Activated CD8-positive, alpha-beta memory T cell treated with anti-CD3 and anti-CD28 coated beads for 1 hour (primary cell): ENCODE measurements at places on chromosomes 2 and 18.

DNA sequence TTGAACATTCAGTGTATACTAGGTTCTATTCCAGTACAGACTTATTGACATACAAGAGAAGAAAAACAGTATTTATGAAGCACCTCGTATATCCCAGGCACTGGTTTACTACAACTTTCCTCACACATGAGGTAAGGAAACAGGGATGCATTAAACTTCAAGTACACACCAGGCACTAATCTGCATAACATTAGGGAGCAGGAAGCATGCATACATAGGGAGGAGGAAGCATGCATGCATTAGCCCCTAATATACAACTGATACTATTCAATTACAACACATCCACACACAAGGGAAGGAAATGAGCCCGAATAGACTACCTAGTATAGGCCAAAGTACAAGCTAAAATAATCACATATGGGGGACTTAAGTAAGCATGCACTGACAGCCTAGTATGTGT is 525.3 kb downstream of the SUCLG1 start:
- no peak for DNase-seq

DNA sequence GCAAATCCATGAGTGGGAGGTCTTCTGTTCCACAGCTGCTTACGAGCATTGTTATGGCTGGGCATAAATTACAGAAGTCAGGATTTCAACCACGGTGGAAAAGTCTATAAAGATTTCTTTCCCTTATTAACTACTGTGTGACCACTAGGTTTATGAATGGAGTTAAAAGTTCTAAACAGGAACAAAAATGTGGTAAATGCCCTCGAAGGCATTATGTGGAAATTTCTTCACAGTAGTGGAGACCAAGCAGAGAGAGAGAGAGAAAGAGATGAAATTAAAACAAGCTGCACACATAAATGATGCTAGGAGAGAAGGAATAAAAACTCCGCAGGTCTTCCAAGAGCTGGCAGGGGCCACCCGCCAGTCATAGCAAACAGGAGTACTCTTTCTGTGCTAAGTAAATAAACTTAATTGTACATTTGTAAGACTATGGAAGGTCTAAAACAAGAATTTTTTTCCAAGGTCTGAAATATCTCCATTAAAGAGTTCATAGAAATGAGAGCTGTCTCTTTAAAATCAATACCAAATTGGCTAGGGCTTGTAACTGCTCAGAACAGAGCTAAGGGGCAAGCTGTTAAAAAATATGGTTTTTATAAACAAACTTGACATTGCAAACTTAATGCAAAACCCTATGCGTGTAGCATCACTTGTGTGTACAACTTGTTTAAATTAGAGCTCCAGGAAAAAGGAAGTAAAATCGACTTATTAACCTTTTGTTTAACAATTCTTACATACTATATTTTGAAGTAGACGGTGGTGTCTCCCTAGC is 438.2 kb downstream of the MEIS1 start:
- no peak for DNase-seq

DNA sequence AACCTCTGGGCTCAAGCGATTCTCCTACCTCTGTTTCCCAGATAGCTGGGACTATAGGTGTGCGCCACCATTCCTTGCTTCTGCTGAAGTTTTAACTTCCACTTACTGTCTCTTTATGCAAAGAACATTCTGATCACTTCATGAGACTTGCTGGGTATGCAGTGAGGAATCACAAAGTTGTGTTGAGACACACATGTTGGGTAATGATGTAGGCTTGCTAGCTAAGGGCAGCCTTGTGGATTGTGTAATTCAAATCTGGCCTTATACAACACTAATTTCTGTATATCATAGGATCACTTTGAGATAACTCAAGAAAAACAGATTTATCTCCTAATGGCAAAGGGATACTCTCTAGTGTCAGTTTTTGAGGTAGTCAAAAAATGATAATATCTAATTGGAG is 24.2 kb downstream of the XRCC5 start:
- no peak for DNase-seq

GRCh38 chr2:132726155-132726554 is 56.1 kb upstream of the LYPD1 start:
- no peak for DNase-seq

- DNase-seq, result no peak
Observed at GRCh38 chr2:137964066-137964858, at the start of gene HNMT. HNMT (plus strand) TSS chr2:137964473; CDS start chr2:137964492, 19 bp downstream.

DNA sequence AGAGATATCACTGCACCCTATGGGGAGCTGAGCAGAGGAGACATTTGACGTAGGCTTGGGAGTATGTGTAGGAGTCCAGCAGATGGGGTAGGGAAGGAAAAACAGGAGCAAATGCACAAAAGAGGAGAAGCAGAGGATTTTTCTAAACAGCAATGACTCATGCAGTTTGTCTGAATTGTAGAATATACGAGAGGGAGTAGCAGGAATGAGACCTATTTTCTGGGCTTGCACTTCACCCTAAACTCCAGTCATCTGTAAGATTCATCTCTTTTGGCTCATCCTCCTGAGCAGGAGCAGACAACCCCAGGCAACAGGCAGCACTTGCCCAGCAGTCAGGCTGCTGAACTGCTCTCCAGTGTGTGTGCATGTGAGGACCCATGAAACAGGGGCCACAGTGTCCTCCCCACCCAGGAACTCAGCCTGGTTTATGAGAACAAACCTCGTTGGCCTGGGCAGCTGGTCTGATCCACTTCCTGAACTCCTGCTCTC is 100.2 kb upstream of the CDC42EP3 start:
- DNase-seq, result no peak

- DNase-seq, result no peak
Observed at GRCh38 chr2:229712136-229712535, 2.2 kb downstream of the DNER start.

- DNase-seq, result no peak
Observed at GRCh38 chr2:218041302-218042168, 27.5 kb upstream of the RUFY4 start.

- no peak for DNase-seq
Observed at GRCh38 chr2:38672445-38673391, 6.8 kb downstream of the GALM start.

GRCh38 chr18:22552899-22553460 is 135.3 kb upstream of the CTAGE1 start:
- no peak for DNase-seq

DNA sequence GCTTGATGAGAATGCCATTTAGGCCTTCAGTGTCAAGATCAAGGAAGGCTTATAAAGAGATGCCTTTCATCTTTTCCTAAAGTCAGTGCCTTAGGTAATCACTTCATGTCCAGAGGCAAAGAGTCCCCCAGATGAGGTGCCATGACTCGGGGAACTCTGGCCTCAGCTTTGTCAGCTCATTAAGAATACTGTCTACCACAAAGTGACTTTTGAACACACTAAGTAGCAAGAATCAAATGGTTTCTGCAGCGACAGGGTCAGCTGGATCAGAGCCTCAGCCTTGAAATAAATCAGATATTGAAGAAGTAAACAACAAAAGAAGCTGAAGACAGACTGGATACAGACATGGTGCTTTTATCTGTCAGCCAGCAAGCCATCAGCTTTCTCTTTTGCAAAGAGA is 120.1 kb upstream of the SLC39A10 start:
- DNase-seq, result no peak

GRCh38 chr2:16774980-16775898 is 109.6 kb upstream of the CYRIA start:
- no peak for DNase-seq

DNA sequence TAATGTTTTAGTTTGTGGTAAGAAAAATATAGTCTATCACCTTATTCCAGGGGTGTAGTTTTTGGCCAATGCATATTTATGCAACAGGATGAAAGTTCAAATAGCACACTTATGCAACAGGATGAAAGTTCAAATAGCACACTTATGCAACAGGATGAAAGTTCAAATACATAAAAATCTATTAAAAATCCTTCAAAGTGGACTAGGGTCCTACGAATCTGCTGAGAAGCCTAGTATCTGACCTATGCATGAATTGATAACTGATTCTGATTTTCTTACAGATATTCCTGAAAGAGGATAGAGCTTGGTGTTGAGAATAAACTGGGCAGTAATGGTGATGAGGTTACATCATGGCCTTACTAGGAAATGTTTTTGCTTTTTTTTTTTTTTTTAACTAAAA is 2.8 kb downstream of the PECR start:
- no peak for DNase-seq

- no peak for DNase-seq
Observed at GRCh38 chr18:6729247-6730091, at the start of gene ARHGAP28. ARHGAP28 (plus strand) TSS chr18:6729716; CDS start chr18:6729822, 106 bp downstream.

DNA sequence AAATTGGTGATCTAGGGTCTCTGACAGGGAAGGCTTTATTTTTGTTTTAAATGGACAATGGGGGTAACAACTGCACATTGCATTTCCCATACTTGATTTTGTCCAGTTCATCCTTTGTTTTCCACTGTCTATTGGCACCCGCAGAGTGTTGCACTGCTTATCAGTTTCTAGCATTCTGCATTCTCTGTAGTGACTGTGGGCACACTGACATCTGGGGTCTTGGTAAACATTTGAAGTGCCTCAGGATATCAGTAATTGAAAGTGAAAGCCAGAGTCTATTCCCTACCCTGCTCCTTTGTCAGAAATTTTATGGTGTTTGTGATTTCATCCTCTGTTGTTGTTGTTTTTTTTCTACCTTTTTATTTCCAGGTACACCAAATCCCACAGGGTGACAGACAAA is 132.1 kb upstream of the EPC2 start:
- DNase-seq, result no peak

GRCh38 chr2:100692906-100693305 is 127.0 kb upstream of the NPAS2 start:
- no peak for DNase-seq

DNA sequence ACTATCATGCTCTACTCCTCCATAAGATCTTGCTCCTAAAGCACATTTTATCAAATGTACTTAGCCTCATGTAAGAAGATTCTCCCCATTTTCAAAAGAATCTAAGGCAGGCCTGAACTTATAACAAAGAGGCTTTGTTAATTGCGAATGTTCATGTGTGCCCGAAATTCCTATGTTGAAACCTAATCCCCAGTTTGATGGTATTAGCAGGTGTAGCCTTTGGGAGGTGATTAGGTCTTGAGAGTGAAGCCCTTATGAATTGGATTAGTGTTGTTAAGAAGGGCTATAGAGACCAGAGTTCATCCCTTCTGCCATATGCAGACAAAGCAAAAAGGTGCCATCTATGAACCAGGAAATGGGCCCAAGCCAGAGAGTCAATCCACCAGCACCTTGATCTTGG is 234.5 kb downstream of the PAX3 start:
- DNase-seq, result no peak

DNA sequence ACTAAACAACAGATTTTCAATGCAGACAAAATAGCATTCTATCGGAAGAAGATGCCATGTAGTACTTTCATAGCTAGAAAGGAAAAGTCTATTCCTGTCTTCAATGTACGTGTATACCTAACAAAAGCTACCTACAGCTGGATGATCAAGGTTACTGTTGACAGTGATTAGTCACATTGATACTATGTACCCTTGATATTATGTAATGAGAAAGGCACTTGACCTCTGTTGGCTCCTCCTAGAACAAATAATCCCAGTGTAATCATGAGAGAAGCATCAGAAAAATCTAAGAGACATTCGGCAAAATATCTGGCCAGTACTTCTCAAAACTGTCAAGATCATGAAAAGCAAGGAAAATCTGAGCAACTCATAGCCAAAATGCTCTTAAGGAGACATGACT is 44.4 kb upstream of the LRRTM4 start:
- DNase-seq, result no peak

DNA sequence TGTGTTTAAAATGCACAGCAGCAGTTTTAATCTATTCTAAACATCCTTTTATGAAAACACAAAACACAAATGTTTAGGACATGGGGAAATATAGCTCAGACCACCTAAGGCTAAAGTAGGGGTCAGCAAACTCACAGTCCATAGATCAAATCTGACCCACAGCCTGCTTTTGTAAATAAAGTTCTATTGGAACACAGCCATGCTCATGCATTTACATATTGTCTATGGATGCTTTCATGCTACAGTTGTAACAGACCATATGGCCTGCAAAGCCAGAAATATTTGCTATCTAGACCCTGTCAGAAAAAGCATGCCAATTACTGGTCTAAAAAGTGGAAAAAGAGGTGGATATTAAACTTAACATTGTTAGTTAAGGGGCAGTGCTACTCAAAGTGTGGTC is 1105.4 kb upstream of the KLHL29 start:
- DNase-seq, result no peak

GRCh38 chr2:206084439-206084869 is 1.5 kb downstream of the INO80D start:
- DNase-seq, result no peak

DNA sequence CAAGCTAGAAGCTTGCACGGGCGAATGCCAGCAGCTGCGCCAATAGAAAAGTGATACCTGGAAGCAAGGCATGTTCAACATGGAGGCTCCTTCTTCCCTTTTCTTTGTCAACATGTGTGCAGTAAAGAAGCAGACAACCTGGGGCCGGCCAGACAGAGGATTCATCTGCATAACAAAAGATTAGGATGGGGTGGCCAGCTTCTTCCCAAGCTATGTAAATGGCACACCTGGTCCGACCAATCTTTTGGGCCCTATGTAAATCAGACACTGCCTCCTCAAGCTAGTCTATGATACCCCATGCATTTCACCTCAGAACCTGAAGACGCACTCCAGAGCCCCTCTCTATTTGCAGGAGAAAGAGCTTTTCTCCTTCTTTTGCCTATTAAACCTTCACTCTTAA is 66.4 kb upstream of the TGFA start:
- DNase-seq, result no peak

DNA sequence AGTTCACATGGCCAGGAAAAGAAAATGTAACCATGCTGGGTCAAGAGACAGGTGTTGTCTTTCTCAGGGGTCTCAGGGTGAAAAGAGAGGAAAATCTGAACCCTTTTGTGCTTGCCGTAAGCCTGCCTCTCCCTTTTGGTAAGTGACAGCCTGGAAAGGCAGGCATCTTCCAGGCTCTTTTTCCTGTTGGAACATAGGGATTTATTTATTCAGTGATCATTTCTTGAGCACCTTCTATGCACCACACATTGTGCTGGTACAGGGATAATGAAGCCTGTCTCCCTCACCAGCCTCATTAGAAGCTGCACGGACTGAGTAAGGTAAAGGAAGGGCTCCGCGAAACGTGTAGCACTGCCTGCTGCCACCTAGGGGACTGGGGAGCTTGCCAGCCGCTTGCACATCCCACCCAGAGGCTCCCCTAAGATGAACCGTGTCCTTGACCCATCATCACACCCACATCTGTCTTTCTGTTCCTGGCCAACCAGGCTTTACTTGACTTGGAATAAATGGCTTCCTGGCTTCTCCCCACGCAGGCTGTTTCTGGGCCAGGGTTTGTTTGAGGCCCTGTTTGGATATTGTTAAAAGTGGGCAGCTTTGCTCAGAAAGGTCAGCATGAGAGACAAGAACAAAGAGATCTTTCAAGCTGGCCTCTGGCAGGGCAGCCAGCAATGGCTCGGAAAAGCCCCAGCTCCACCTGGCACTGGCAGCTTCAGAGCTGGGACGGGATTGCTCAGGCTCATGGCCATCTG is 73.3 kb upstream of the MCFD2 start:
- no peak for DNase-seq

GRCh38 chr2:72414137-72414760 is 266.6 kb upstream of the CYP26B1 start:
- no peak for DNase-seq

GRCh38 chr2:219571311-219572236 is at the start of gene OBSL1:
OBSL1 (minus strand) TSS chr2:219571539; CDS start chr2:219571232, 307 bp downstream.
- DNase-seq, result no peak

GRCh38 chr2:11912980-11913379 is 166.5 kb downstream of the LPIN1 start:
- no peak for DNase-seq
